ENCODE measurements at places on chromosomes 16 and 17.

GRCh38 chr17:31231852-31232251 lies 65.2 kb downstream of the OMG start:
- no peak for DNase-seq

DNA sequence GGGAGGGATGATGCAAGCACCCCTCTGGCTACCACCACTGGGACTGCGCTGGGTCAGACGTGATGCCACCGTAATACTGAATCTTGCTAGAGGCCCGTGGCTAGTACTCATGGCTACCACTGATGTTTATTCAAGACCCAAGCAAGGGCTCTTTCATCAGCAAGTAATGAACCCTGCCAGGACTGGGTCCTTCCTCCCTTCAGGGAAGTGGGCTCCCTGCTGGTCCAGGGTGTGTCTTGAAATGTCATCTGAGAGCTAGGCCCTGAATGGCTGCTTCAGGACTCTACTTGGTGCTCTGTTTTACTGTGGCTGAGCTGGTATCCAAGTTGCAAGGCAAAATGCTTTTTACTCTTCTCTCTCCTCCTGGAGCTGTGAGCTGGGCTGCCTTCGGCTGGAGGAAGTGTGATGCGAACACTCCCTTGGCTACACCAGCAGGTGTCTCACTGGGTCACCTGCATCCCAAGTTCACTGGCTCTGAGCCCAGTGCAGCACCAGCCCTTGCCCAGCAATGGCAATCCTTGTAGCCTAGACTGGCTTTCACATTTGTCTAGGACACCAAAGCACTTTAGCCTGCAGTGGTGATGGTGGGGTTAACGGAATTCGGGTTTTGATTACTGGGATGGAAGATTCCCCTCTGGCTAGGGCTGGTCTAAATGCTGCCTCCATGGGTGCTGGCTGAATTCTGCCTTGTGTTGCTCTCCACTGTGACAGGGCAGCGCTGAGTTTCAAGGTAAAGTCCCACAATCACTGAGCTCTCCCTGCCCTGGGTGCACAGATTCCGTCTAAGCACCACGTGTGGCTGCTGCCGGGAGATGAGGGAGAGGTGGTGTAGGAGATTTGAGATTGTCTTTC lies 98.6 kb downstream of the USP22 start:
- no peak for DNase-seq

DNA sequence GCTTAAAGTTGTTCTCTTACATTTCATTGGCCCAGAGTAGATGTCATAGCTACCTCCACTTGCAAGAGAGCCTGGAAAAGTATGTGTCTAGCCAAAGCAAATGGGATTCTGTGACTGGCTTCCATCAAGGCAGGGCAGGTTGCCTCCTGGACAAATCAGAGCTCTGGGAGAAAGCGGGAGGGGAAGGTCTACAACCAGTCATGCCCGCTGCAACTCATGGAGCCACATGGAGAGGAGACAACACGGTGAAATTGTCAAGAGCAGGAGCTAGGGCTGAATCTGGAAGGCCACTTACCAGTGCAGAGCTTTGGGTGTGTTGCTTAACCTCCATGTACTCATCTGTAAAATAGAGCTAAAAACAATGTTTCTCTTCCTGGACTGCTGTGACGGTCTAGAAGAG lies 83.8 kb downstream of the MARF1 start:
- no peak for DNase-seq

- no peak for DNase-seq
These were observed 32.4 kb upstream of the EFCAB13 start for GRCh38 chr17:47291242-47291873.

DNA sequence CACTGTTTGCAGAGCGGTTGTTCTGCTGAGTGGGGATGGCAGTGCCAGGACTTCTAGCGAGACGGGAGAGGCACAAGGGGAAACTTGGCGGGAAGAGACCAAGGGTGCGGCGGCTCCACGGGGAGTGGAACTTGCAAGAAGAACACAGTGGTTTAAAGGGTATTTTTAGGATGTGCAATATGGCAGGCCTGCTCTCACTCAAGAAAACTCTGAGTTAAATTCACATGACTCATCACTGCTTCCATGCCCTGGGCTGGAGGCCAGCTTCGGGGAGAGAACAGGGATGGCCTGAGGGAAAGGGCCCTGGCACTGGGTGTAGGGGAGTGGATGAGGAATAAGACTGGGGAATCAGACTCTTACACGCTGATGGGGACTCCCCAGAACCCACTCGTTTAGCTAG lies 13.3 kb upstream of the CD300LD start:
- no peak for DNase-seq

GRCh38 chr17:82178499-82179261 lies 34.0 kb downstream of the CCDC57 start:
- no peak for DNase-seq

- no peak for DNase-seq
These were observed 7.2 kb downstream of the SLC43A2 start for GRCh38 chr17:1621273-1621954.

DNA sequence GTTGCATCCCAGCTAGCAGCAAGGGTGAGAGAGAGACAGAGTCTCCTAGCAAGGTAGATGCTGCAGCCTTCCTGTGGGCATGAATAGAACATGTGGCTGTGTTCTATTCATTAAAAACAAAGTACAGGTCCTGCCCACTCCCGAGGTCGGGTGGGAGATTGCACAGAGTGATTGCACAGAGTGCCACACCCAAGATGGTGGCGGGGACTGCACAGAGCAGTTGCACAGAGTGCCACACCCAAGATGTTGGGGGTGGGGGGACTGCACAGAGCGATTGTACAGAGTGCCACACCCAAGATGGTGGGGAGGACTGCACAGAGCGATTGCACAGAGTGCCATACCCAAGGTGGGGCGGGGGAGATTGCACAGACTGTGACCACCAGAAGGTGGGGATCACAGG lies 410.8 kb upstream of the EEF2KMT start:
- DNase-seq, result no peak

Data from stimulated activated CD8-positive, alpha-beta memory T cell treated with anti-CD3 and anti-CD28 coated beads, Interleukin-2, amount 100 ng/mL, for 1 hour (primary cell).